ENCODE measurements at places on chromosomes 11 and 22.

DNA sequence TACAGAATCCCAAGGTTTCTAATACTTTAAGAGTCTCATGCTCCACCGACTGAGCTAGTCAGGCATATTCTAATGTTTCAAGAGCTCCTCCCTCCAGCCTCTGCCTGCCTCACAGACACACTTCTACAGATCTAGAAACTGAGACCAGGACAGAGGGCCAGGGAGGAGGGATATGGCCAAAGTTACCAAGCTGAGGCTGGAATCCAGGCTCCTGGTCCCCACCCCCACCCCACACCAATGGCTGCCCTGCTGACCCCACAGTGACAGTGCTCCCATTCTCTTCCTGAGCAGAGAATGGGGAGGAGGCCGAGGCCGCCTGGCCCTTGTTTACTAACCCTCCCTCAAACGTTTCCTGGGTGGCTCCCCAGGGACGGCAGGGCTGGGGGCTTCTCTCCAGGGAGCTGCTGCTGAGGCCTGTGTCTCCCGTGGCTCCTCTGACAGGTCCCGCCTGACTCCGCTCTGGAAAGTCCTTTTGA, 2.2 kb downstream of the PLEKHB1 start:
- DNase-seq = no peak

DNA sequence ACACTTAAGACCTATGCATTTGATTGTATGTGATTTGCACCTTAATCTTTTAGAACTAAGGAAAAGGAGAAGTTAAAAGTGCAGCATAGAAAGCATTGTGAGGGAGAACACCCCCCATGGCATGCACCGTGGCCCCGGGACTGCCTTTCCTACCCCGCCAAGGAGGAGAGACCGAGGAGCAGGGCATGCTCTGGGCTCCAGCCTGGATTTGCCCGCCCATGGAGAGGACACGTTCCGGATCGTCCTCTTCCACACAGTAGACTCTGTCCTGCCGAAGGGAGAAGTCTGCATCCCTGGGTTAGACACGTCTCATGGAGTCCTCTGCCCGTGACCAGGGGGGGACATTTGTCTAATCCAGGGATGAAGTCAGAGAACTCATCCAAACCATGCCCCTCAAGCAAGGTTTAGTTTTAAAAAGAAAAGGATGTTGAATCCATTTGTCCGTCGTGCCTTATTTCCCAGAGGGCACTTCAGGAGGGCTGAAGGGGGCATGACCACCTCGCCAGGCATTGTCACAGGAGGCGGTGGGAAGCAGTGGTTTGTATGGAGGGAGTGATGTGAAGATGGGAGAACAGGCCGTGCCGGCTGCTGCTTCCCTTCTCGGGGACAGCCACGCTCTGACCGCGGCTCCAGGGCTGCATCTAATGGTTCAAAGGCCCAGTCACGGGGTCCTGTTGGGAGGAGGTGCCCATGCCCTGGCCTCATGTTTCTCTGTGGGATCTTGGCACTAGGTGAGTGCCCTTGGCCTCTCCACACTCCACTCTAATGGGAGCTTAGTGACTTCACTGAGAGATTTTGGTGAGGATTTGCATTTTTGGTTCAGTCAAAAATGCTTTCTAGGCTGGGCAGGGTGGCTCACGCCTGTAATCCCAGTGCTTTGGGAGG, 66.2 kb upstream of the GAL start:
- DNase-seq = no peak

GRCh38 chr11:85948884-85949283, 93.7 kb downstream of the CCDC83 start:
- no peak for DNase-seq

DNA sequence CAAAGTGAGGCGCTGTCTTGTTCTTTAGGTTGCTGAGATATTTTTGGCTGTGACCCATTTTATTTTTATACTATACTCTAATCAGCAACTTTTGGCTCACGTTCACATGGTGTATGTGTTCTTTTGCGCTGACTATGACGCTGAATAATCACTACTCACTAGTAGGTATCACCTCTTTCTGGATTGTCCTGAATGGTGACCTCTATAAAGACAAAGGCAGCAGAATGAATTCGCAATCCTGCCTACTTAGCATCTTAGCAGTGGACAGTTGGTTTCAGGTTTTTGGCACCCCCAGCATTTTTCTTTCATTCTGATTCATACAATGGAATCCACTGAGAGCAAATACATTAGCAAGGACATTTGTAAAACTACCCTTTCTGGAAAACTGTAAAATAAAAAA, 351.3 kb downstream of the JRKL start:
- DNase-seq = no peak

- peak; percentile 17 for DNase-seq
Observed at GRCh38 chr11:66727282-66728037, 1.6 kb downstream of the SPTBN2 start.

DNA sequence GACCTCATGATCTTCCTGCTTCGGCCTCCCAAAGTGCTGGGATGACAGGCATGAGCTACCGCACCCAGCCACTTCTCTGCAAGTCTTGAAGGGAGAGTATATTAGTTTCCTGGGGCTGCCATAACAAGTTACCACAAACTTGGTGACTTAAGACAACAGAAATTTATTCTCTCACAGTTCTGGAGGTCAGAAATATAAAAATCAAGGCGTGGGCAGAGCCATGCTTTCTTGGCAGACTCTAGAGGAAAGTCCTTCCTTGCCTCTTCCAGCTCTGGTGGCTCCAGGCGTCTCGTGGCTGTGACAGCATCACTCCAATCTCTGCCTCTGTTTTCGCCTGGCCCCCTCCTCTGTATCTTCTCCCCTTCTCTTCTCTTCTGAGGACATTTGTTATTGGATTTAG, 110.2 kb upstream of the NAV2 start:
- no peak for DNase-seq

DNA sequence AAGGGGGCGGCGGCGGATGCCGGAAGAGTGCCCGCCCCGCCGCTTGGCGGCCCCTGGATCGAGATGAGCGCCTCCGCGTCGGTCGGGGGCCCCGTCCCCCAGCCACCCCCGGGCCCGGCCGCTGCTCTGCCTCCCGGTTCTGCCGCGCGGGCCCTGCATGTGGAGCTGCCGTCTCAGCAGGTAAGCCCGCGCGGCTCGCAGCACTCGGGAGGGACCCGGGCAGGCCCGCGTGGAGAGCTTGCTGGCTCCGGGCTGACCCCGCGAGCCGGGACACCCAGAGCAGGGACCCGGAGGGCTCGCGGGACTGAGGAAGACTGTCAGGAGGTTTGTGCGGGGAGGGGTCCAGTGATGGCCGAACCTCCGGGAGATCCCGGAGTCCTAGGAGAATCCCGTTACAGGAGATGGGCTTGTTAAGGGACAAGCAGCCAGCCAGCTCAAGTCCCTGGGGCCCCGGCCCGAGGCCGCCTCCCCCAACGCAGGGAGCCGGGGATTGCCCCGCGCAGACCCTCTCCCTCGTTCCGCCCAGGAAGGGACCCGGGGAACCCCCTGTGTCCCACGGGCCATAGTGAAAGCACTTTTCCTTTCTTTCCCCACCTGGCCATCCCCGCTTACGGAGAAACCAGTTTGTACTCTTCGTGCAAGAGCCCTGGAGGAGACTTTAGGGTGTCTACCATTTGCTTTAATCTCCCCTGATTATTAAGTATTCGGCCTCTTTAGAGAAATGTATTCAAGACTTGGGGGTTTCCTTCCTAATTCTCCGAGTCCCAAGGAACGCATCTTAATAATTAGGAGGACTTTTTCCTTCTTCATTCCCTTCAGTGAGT, 547 bp downstream of the UVRAG start:
- peak; percentile 55 for DNase-seq

DNA sequence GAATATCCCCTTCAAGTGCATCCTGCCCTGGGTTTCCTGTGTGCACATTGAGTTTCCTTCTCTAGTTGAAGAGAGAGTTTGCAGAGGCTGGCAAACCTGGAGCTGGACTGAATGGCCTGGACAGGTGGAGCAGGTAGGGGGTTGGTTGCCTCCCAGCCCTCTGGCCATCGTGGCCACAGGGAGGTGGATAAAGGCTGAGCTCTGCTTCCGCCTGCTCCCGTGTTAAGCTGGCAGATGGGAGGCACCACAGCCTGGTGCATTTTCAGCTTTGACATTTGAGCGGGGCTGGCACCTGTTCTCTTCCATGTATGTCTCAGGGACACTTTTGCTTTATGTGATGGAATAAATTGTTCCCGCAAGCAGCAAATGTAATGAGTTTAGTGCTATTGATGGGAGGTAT, 11.1 kb downstream of the MICAL2 start:
- DNase-seq = no peak

- no peak for DNase-seq
Observed at GRCh38 chr11:61974766-61975631, 7.6 kb upstream of the FTH1 start.

DNA sequence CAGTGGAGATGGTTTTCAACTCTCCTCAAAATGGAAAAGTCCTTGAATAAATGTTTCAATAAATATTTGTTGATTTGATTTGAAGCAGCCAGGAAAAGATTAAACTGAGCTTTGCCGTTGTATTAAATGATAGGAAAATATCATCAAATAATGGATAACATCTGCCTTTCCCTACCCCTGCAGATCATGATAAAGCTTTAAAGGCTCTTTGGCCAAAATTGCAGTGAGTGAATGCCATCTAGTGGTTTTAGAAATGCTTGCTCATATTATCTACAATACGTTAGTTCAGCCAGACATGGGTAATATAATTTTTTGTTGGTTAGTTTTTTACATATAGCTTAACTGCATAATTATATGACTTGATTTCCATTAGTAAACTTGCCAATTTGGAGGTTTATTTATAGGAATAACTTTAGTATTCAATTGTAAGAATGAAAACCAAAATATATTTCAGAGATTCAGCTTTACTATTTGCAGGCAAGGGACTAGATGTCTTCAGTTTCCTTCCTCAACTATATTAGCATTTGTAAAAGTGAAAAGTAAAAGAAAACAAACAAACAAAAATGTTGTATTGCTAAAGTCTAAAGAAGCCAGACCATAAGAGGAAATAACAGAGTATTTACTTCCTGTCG, 159.2 kb downstream of the MSANTD4 start:
- peak; percentile 16 for DNase-seq

GRCh38 chr22:24393012-24393559, 34.3 kb upstream of the ADORA2A start:
- no peak for DNase-seq

DNA sequence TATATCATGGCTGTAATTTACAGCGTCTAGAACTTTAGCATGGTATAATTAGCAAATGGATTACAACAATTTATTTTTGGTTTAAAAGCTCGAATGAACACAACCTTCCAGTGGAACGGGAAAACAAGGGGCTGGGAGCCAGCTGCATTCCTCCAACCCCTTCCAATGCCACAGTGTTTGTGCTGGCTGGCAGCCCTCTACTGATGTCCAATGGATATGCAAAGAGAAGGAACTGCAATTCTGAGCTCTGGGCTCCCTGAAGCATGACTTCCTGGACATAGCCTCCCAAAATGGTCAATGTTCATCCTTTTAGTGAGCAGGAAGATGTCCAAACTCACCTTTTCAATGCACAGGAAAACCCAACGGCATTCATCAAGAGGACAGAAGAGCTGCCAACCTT, 288.3 kb downstream of the TENM4 start:
- DNase-seq = no peak

GRCh38 chr11:29452146-29452545, 564.7 kb downstream of the KCNA4 start:
- DNase-seq = no peak

DNA sequence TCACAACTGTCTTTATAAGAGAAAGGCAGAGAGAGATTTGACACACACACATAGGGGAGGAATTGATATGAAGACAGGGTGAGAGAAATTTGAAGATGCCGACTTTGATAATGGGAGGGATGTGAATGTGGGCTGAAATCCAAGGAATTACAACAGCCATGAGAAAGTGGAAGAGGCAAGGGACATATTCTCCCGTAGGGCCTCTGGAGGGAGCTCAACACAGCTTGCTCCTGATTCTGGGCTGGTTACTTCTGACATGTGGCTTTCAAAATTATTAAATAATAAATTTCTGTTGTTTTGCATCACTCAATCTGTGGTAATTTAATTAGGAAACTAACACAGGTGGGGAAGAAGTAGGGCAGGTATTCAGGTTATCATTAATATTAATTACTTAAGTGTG, 282.9 kb downstream of the LUZP2 start:
- DNase-seq = no peak

- DNase-seq = no peak
Observed at GRCh38 chr11:26188554-26188953, 143.4 kb upstream of the ANO3 start.

DNA sequence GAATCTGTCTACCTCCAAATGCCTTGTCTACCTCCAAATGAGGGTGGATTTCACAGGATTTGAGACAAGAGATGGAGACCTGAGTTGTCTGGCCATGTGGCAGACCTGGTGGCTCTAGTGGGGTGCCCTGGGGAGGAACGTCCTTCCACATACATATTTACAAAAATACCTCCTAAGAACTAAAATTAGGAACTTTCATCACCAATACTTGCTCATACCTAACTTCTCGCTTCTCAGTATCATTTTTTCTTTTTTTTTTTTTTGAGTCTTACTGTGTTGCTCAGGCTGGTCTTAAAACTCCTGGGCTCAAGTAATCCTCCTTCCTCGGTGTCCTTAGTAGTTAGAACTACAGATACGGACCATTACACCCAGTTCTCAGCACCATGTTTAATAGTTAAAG, 117.9 kb downstream of the MED15 start:
- DNase-seq = no peak

- DNase-seq = no peak
Observed at GRCh38 chr11:1892116-1892515, 421 bp upstream of the PRR33 start.

DNA sequence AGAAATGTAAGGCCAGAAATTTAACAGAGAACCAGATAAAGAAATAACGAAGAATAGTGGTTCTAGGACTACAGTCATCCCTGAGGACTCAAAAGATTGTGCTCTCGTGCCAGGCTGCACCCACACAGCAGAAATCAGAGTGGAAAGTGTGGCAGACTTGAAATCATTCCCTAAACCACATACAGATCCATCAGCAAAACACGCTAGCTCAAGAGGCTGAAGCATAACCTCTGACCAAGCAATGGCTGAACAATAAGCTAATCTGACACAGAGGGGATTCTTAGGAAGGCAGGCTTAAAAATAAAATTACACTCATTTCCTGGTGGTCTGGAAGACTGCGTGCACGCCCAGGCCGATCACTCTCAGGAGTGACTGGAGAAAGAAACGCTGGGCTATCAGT, 19.0 kb downstream of the NCF4 start:
- no peak for DNase-seq

GRCh38 chr11:119222308-119222707, 16.2 kb downstream of the CBL start:
- no peak for DNase-seq

- DNase-seq = no peak
Observed at GRCh38 chr11:64716473-64717267, 6.3 kb downstream of the NRXN2 start.

GRCh38 chr11:61024938-61025820, 53.7 kb downstream of the CD6 start:
- DNase-seq = no peak

- DNase-seq = no peak
Observed at GRCh38 chr11:68959465-68960293, 21.1 kb downstream of the MRGPRD start.

- DNase-seq = peak; percentile 80
Observed at GRCh38 chr22:37198258-37199102, 10.4 kb upstream of the C1QTNF6 start.

GRCh38 chr22:29377979-29378378, 10.4 kb downstream of the AP1B1 start:
- DNase-seq = no peak

GRCh38 chr22:36461665-36462649, 19.5 kb downstream of the TXN2 start:
- no peak for DNase-seq
